Activated CD4-positive, alpha-beta T cell treated with anti-CD3 and anti-CD28 coated beads for 24 hours (primary cell): ENCODE measurements at places on chromosomes 4 and X.

DNA sequence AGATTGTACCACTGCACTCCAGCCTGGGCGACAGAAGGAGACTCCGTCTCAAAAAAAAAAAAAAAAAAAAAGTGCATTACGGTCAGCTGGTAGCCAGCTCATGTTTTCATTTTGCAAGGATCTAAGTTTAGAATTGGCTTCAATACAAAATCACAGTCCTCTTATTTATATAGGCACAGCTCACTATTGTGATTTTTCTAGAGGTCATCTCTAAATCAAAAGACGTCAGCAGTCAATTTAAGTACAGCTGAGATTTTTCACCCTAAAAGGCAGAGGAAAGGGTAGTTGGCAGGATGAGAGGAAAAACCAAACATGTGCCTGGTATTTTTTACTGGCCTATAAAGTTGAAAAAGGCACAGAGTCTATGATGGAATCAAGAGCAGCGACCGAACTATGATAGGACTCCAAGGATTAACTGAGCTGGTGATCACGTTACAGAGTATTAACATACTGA, 30.8 kb downstream of the ASB5 start:
- no peak for DNase-seq

- no peak for DNase-seq
Observed at GRCh38 chr4:39591290-39591689, 47.4 kb downstream of the SMIM14 start.

DNA sequence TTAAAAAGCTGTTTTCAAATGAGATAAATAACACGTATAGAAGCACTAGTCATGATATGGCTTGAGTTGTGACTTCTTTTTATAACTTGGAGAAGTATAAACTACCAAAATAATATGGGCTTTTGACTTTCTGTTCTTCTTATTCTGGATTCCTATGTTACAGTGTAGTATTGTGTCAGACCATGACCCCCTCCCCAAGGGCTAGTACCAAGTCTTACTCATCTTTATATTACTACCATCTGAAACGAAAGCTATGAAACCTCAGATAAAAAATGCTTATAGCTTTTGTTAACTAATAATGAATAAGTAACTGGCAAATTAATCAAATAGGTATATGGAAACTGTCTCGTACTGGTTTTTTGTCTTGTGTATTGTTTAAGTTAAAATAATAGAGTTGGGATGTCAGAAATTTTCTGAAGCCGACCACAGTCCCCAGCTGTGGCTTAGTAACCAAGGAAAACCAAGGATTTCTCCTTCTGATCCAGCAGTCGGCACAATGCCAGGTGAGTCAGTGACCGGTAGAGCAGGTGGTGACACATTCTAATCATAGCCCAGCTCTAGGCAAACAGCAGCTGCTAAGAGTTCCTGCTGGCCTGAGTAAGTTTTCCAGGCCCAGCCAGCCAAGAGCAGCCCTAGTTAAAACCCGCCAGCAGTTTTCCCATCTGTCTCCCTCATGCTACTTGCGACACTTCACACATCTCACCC, 163.3 kb upstream of the PRDX4 start:
- no peak for DNase-seq

- DNase-seq = no peak
Observed at GRCh38 chr4:142976482-142976881, 130.4 kb upstream of the INPP4B start.

DNA sequence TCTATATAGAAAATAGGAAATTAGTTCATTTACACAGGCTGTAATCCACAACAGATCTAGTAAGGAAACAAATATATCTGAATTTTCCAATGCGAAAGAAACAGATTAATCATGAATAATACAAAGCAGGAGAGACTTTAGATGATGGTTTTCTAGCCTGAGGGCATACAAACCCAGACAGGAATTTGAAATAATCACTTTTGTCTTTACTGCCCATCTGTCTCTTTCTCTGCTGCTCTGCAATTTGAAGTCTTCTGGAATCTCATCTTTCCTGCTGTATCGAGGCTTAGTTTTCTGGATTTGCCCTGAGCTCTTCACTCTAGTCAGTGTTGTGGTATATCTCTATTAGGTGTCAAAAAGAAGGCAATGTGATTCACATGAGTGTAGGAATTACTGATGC, 711.8 kb upstream of the FAM241A start:
- no peak for DNase-seq

GRCh38 chrX:122703762-122704161, 480.3 kb upstream of the GRIA3 start:
- DNase-seq = no peak

DNA sequence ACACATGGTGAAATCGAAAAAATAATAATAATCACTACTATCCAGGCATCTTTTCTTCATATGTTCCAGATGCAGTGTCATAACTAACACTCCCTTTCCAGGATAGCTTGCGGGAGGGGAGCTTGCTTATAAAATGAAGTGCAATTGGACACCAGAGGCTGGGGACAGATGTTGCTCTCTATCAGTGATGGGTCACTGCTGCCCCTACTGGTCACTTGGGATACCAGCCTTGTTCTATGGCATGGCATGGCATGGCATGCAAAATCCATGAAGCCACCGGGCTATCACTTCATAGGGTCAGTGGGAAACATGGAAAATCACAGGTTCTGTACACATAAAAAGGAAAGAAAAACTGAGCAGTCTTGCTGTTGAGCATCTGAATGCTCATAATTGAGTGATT, 168.1 kb downstream of the GLRA2 start:
- peak; percentile 10 for DNase-seq

GRCh38 chr4:47210828-47211227, 179.5 kb downstream of the GABRB1 start:
- DNase-seq = no peak

GRCh38 chr4:14167876-14168510, 540.5 kb upstream of the BOD1L1 start:
- no peak for DNase-seq

DNA sequence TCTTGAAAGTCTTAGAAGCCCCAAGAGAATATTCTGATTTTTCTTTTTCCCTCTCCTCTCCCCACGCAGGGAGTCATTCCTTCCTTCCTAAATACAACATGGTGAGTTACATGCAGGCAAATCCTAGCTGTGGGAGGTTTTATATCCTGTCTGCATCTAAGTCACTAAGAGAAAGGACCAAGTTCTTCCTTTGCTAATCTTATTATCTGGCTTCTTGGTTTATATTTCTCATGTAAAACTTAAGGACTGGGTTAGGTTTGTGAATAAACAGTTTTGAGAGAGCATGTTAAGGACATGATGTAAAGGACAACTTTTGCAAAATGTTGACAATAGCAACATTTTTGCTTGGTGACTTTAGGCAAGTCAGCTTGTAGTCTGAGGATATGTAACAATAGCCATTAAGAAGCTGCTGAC, 5.1 kb upstream of the CXCL9 start:
- no peak for DNase-seq

GRCh38 chr4:1051472-1051871, 40.0 kb downstream of the FGFRL1 start:
- DNase-seq = no peak

- DNase-seq = no peak
Observed at GRCh38 chr4:56289934-56290333, 97.4 kb downstream of the AASDH start.

DNA sequence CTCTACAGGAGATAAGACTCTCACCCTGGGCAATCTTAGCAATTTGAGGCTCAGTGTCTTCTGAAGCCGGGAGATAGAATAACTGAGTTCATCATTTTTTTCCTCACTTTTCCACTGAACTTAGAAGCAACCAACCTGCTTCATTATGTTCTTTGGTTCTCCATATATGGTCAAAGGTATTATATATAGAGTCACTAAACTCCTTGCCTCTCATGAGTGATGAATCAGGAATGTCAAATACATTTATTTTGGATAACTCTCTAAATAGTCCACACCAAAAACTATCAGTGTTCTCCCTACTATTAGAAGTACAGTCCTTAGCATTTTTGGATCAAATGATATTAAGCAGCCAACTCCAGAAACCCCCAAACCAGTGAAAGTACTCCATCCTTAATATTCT, 421.5 kb upstream of the EPHA5 start:
- no peak for DNase-seq
